ENCODE measurements at places on chromosomes 1 and 21.
A peak's percentile ranks its signal among the peaks of the same experiment; 100 is the strongest.

DNA sequence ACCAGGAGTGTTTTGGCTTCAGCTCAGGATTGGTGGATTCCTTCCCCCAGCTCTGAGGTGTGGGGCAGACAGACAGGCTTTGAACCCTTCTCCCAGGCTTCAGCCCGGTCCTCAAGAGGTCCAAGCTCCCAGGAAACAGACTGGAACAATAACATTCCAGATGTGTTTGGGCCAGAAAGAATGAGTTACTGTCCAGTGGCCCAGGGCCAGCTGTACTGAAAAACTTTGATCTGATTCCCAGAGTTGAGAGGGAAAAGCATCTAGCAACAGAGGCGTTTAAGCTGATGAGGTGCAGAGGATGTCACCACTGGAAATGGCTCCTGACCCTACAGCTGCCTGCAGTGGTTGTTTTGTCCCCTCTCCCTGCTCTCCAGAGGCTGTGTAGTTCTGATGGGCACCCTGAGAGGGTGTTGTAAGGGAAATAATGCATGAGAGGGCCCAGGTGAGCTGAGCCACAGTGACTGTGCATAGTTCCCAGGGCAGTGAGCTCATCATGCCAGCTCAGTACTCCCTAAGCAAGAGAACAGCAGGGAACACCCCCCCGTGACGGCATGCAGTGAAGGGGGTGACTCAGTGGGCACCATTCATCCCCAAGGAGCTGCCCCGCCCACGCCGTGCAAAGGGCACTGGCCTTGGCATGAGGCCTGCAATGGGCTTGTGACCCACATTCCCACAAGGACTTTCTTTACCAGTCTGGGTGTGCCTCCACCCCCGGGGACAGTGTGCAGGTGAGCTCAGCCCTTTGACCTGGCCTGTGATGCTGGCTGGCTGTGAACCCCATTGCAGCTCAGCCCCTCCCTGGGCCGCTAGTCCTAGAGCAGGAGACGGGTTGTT is 13.8 kb upstream of the SFN start:
- DNase-seq, result no peak

- DNase-seq, result no peak
Observed at GRCh38 chr1:66999640-67000400, 54.1 kb downstream of the SLC35D1 start.

GRCh38 chr21:44850208-44850800 is 23.2 kb downstream of the PTTG1IP start:
- DNase-seq, result no peak

DNA sequence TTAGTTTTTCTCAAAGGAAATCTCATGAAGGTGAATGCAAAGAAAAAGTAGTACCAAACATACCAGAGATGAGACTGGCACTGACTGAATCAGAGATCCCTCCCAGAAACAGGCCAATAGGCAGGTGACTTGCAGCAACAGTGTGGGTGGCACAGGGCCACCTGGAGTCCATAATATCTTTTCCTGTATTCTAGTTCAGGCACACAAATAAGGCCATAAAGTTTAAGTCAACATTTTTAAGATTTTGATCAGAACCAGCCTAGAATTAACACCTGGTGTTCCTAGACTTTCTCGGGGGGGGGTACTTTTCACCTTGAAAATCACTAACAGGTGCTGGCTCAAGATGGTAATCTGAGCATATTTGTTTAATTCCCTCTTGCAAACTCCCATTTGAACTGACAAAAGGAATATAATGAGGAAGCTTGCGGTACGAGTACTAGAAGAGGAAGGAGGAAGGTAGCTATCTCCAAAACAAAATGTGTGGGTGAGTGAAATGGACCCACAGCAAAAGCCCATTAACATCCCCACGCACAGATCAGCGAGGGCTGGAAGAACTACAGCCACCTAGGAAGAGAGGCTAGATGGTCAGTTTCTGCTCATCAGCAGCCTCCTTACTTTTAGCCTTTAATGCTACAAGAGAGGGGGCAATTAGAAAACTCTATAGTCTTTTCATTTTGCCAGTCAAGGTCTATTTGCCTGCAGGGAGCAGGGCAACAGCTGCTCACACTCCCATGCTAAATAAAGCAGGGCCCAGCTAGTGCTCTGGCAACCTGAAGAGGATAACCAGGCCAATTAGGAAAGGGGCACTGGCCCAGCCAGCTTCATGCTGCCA is 18.9 kb downstream of the SDE2 start:
- peak; percentile 56 for DNase-seq

- no peak for DNase-seq
Observed at GRCh38 chr1:247110627-247111258, 6.6 kb upstream of the ZNF669 start.

- no peak for DNase-seq
Observed at GRCh38 chr1:24340770-24341169, 21.6 kb downstream of the GRHL3 start.

DNA sequence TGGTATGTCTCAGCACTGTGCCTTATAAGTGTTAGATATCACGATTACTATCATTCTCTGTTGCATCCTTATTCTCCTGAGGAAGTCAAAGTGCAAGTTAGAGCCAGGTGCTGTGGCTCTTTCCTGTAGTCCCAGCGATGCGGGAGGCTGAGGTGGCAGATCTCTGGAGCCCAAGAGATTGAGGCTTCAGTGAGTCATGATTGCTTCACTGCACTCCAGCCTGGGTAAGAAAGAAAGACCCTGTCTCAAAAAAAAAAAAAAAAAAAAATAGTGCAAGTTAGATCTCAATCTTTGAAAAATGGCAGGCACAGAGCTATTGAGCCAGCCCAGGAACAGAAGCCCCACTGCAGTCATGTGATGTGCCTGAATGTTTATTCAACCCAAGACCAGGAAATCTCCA is 147.8 kb upstream of the POGK start:
- no peak for DNase-seq

- no peak for DNase-seq
Observed at GRCh38 chr1:205449750-205450443, 5.9 kb downstream of the BLACAT1 start.

DNA sequence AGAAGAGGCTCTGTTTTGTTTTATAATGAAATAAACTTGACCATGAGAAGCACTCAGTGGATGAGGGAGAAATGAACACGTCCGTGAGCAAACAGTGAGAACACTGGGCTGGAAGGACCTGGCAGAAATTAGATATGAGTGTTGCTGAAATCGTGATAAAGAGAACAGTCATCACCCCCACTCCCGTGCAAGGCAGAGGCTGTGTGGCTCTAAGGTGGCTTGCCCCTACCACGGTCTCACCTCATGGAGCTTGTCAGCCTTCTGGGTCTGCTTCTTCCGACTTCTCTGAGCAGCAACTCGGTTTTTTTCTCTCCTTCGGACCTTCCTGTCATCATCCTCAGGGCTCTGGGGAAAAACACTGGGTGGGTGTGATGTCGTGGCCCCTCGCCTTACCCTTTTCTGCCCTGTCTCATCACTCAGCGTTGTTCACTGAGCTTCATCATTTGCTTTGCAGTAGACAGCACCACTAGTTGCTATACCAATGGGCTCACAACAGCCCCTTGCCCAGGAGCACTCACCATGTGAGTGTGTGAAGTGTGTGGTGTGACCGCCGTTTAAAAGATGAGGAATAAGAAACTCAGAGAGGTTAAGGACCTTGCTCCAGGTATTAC is 2.8 kb downstream of the BATF3 start:
- no peak for DNase-seq

DNA sequence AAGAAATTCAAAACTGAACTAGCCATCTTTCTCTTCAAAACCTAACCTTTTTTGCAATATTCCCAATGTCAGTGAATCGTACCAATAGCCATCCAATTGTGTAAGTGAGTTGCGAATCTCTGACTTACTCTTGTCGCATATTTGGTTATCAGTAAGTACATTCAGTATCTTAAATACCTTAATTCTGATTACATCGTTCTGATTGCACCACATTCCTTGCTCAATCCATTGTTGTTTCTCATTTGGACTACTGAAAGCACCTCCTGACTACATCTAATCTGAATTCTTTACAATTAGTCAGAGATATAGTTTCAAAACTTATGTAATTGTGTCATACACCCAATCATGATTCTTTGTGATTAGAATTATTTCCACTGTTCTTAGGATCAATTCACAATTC is 16.8 kb upstream of the BRINP3 start:
- DNase-seq, result no peak

DNA sequence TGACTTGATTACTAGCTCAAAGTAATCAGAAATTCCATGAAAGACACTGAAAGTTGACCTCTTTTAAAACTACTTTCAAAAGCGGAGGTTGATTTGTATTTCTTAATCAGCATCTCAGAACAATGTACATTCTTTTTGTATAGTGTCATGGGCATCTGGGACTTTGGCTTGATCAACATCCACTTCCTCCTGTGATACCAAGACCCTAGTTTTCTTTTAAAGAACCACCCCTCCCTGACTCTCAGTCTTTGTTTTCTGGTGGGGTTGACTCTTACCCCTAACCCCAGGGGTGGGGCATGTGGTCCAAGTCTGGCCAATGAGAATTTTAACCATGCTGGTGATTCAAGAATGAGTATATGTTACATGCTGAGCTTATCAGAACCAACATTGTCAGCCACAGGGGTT is 21.7 kb upstream of the IRF2BP2 start:
- DNase-seq, result no peak

DNA sequence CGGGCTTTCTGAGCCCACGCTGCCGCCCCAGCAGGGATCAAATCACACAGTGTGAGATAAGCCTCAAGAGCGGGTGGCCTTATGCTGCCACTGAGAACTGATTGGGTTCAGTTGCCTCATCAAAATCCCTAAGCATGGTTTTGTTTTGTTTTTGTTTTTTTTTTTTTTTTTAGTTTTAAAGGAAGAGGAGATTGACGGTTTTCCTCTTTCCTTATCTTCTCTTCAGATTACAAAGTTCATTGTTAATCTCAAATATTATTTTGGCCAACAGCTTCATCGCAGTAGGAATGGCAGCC is 651 bp downstream of the COA6 start:
- DNase-seq, result no peak

DNA sequence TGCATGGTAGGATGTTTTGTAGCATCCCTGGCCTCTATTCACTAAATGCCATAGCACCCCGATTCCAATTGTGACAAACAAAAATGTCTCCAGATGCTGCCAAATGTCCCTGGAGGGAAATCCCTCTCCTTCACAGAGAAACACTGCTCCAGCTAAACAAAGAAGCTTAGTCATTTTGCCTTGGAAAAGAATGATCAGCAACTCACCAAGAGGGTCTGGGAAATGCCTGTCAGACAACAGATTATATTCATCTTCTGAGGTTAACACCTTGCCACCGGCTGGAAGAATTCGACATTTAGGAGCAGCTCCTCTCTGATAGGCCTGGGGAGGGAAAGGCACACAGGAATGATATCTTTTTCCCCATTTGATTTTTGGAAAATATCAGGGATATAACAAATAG is 84.4 kb downstream of the NIBAN1 start:
- no peak for DNase-seq

- DNase-seq, result no peak
Observed at GRCh38 chr1:98260839-98261238, 340.0 kb upstream of the DPYD start.

GRCh38 chr1:169550294-169550693 is 36.0 kb downstream of the F5 start:
- no peak for DNase-seq

DNA sequence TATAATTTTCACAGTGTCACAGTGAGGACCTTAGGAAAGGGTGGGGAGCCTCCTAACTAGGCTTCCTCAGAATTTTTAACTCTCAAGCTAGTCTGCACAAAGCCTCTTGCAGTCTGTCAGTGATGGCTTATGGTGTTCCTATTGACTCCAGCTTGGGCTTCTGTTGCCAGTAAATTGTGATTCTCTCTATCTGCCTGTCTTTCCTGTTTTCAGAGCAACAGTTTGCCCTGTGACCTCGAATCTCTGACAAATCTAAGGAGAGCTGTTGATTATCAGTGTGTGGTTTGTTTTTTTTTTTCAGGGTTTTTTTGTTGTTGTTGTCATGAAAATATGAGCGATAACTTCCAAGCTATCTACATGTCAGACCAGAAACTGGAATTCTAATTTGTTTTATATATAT is 423.2 kb upstream of the B3GALT2 start:
- DNase-seq, result no peak

DNA sequence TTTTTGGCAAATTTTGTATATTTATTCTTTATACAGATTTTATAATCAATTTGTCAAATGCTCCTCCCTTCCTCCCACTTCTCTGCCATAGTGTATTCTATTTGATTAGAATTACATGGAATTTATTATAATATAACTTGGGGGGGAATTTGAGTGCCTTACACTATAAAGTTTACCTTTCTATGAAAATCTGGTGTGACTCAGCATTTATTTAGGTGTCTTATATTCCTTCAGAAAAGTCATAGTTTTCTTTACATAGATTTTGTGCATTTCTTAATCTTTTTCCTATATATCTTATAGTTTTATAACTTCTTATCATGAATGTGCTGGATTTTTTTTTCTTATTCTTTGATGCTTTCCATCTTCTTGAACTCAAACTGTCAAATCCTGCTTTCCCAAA is 21.3 kb downstream of the FASLG start:
- no peak for DNase-seq

GRCh38 chr21:42906233-42906632 is 13.1 kb downstream of the NDUFV3 start:
- no peak for DNase-seq

DNA sequence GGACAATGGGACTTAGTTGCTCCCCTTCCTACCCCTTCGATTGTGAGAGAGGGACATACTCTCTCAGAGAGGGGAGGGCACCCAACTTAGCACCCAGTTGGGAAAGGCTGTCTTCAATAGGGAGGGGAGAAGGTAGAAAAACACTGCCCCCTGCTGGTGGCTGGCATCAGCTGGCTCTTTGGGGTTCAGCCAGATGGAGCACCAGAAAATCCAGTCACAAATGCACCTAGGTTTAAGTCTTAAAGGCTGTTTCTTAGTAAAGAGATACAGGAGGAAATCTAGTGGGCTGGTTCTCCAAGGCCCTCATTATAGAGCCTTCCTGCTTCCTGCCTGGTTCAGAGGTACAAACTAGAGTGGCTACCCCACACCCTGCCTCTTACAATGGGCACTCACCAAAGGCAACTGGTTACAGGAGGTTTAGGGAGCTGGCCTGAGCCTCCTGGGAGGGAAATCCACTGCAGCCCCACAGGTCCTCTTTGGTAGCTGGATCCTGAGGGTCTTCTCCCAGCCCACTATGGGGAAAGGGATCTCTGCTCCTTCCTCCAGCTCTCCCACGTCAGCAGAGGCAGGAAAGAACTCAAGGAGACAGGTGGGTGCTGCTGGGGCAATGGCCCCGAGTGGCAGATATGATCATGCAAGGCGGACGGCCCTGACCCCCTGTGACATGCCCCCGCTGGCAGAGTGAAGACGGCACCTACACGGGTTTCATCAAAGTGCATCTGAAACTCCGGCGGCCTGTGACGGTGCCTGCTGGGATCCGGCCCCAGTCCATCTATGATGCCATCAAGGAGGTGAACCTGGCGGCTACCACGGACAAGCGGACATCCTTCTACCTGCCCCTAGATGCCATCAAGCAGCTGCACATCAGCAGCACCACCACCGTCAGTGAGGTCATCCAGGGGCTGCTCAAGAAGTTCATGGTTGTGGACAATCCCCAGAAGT is 28.3 kb downstream of the EIF2D start:
- DNase-seq, result peak; percentile 49

GRCh38 chr1:24345334-24345733 is 26.2 kb downstream of the GRHL3 start:
- DNase-seq, result no peak

- no peak for DNase-seq
Observed at GRCh38 chr1:112731451-112731850, 16.3 kb upstream of the PPM1J start.

GRCh38 chr1:1038694-1039093 is 18.8 kb downstream of the AGRN start:
- DNase-seq, result no peak

GRCh38 chr1:165455111-165455510 is 10.2 kb upstream of the RXRG start:
- no peak for DNase-seq

All from gastrocnemius medialis (tissue), 4 donors.